ENCODE measurements at places on chromosomes 16 and 17.

DNA sequence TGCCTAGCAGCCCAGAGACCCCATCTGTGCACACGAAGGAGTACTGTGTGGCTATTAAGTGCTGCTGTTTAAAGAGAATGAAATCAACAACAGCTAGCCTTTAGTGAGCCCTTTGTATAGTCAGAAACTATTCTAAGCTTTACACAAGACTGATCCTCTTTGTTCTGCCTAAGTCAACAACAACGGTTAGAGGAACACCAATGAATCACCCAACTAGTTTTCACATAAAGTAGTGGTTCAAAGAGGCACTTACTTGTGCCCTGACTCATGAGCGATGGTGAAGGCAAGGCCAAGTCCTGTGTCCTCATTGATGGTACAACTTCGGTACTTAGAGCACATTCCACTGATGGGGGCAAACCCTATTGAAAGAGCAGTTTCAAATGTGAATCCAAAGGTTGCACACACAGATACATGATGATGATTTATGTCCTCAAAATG is 75.8 kb downstream of the ADAMTS18 start:
- H3K4me3 ChIP-seq, result no peak overlapping the region
- DNase-seq, result no peak
- H3K4me1 ChIP-seq, result no peaks in the 10 kb centered on the region
- no peak overlapping the region for H3K27ac ChIP-seq
- no peaks in the 10 kb centered on the region for H3K27me3 ChIP-seq
- no peaks in the 10 kb centered on the region for H3K36me3 ChIP-seq

DNA sequence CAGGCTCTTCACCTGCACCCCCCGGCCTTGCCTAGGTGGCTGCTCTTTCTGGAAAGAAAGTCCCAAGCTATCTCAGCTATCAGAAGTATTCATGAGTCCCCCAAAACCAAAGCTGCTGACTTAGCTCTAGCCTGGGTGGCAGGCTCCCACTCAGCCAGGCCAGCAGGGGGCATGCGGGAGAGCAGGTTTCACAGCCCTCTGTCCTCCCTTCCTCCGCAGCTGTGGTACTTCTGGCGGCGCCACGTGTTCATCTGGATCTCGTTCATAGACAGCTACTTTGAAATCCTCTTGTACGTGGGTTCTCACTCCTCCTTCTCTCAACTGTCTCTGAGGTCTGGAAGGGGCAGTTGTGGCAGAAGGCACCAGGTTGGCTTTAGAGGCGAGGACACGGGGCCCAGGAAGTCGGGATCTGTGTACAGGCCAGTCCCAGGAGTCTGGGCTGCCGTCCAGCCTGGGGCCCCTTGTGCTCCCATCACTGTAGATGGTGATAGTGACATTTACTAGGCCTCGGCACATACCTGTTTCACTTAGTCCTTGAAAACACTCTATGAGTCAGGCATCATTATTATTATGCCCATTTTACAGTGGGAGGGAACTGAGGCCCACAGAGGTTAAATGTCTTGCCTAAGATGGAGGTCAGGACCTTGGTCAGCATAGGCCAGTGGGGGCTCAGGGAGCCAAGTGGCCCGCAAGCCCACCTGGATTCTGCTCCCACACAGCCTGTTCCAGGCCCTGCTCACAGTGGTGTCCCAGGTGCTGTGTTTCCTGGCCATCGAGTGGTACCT is 12.9 kb downstream of the TRPV2 start:
- H3K4me1 ChIP-seq, result peaks cover 8% of the 10 kb centered on the region
- DNase-seq, result no peak
- no peak overlapping the region for H3K4me3 ChIP-seq
- H3K27me3 ChIP-seq, result no peaks in the 10 kb centered on the region

DNA sequence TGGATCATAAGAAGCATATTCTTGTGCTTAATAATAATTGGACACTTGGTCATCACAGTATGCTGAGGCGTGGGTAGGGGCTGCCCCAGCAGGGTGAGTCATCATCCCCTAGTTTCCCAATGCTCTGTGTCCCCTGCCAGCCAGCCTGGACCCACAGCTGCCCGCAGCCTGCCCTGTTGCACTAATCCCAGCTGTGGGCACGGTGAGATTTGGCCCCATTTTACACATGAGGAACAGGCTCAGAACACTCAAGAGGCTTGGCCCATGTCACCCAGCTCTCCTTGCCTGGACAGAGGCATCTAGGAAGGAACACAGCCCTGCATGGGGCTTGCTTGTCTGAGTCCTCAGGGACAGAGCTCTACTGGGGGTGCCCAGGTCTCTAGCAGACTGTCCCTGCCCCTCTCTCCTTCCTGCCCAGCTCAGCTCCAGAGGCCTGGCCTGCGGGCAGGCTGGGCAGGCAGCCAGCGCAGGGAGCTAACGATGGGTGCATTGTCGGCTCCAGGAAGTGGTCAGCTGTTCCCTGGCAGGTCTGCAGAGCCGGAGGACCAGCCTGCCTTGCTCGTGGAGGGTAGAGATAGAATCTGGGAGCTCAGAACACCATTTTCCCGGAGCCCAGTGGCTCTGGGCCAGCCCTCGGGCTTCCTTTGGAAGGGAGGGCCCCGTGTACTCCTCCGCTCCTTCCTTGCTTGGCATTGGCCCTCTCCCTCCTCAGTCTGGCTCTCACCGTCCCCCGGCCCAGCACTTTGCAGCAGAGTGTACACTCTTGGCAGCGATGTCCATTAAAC is 189.4 kb downstream of the RAB11FIP4 start:
- H3K4me1 ChIP-seq, result peaks cover 15% of the 10 kb centered on the region
- H3K36me3 ChIP-seq, result peaks cover 19% of the 10 kb centered on the region
- peak overlapping the region; percentile 63 for H3K27ac ChIP-seq
- no peak overlapping the region for H3K4me3 ChIP-seq
- H3K27me3 ChIP-seq, result no peaks in the 10 kb centered on the region
- no peak for DNase-seq

- peaks cover 14% of the 10 kb centered on the region for H3K4me1 ChIP-seq
- no peaks in the 10 kb centered on the region for H3K36me3 ChIP-seq
- peak overlapping the region; percentile 38 for H3K4me3 ChIP-seq
- peaks cover 9% of the 10 kb centered on the region for H3K27me3 ChIP-seq
Observed at GRCh38 chr16:55325080-55325447, 1.1 kb downstream of the IRX6 start.

- no peak overlapping the region for H3K27ac ChIP-seq
- no peaks in the 10 kb centered on the region for H3K27me3 ChIP-seq
- peaks cover 15% of the 10 kb centered on the region for H3K36me3 ChIP-seq
- no peak for DNase-seq
Observed at GRCh38 chr16:28482026-28482425, 9.8 kb downstream of the CLN3 start.

- no peaks in the 10 kb centered on the region for H3K4me1 ChIP-seq
- DNase-seq, result no peak
- no peaks in the 10 kb centered on the region for H3K36me3 ChIP-seq
- no peak overlapping the region for H3K4me3 ChIP-seq
- H3K27me3 ChIP-seq, result no peaks in the 10 kb centered on the region
Observed at GRCh38 chr16:1053121-1053521, 19.4 kb upstream of the SSTR5 start.

DNA sequence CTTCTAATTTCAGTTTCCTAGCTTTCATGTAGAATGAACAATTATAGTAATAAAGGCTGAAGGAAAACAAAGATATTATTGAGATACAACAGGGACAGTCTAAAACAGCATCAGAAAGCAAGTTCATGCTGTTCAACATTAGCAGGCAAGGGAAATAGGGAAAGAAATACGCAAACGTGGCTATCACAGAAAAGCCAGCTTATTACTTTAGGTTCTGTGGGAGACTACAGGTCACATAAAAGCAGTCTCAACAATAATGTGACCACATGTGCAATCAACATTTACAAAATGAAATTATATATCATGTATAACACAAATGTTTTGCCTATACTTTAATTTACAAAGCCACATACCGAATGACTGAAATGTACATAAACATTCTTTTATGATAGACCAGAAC is 4.9 kb upstream of the TRIM37 start:
- H3K27ac ChIP-seq, result no peak overlapping the region
- peaks cover 21% of the 10 kb centered on the region for H3K4me1 ChIP-seq
- H3K4me3 ChIP-seq, result no peak overlapping the region
- no peaks in the 10 kb centered on the region for H3K27me3 ChIP-seq
- no peak for DNase-seq
- H3K36me3 ChIP-seq, result no peaks in the 10 kb centered on the region

GRCh38 chr17:73758245-73758644 is 114.0 kb upstream of the SDK2 start:
- H3K4me1 ChIP-seq, result no peaks in the 10 kb centered on the region
- H3K4me3 ChIP-seq, result no peak overlapping the region
- DNase-seq, result no peak

- H3K27ac ChIP-seq, result peak overlapping the region; percentile 59
- no peak overlapping the region for H3K4me3 ChIP-seq
- no peaks in the 10 kb centered on the region for H3K4me1 ChIP-seq
- no peaks in the 10 kb centered on the region for H3K36me3 ChIP-seq
- DNase-seq, result no peak
Observed at GRCh38 chr17:6325741-6326140, 109.2 kb downstream of the AIPL1 start.

- H3K27me3 ChIP-seq, result no peaks in the 10 kb centered on the region
- H3K36me3 ChIP-seq, result no peaks in the 10 kb centered on the region
- H3K27ac ChIP-seq, result peak overlapping the region; percentile 81
- H3K4me3 ChIP-seq, result peak overlapping the region; percentile 61
- H3K4me1 ChIP-seq, result peaks cover 39% of the 10 kb centered on the region
- DNase-seq, result no peak
Observed at GRCh38 chr17:43025290-43025657, 243 bp downstream of the RND2 start.

DNA sequence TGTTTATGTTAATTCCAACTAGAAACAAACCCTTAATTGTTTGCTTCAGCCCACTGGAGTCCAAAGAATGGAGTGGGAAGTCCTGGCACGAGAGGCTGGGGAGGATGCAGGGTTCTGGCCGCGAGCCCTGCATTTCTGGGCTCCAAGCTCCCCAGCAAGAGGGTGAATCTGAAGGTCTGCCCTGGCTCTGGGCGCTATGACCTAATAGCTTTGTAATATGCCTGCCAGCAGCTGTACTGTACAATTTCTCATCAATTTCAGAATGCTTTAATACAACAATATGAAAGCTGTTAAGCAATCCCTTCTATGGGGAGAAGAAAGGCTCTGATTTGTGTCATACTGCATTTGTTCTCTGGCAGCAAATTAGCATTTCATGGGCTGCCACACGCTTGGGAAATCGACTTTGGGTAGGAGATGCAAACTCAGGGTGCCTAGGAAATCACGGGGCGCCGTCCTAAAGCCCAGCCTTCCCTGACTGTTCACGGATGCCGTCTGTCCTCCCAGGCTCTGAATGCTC is 43.8 kb downstream of the NDEL1 start:
- no peak for DNase-seq
- H3K27me3 ChIP-seq, result no peaks in the 10 kb centered on the region
- peaks cover 19% of the 10 kb centered on the region for H3K36me3 ChIP-seq
- no peaks in the 10 kb centered on the region for H3K4me1 ChIP-seq
- H3K4me3 ChIP-seq, result no peak overlapping the region

GRCh38 chr17:34389126-34389750 is 26.2 kb upstream of the CCL1 start:
- no peaks in the 10 kb centered on the region for H3K36me3 ChIP-seq
- H3K27ac ChIP-seq, result no peak overlapping the region
- no peak overlapping the region for H3K4me3 ChIP-seq
- peaks cover 7% of the 10 kb centered on the region for H3K4me1 ChIP-seq

- H3K27ac ChIP-seq, result peak overlapping the region; percentile 16
- no peaks in the 10 kb centered on the region for H3K36me3 ChIP-seq
- peaks cover 94% of the 10 kb centered on the region for H3K4me1 ChIP-seq
- DNase-seq, result no peak
- H3K4me3 ChIP-seq, result no peak overlapping the region
Observed at GRCh38 chr16:69193855-69194254, 6.9 kb downstream of the SNTB2 start.

- peaks cover 9% of the 10 kb centered on the region for H3K4me1 ChIP-seq
- DNase-seq, result no peak
- no peak overlapping the region for H3K27ac ChIP-seq
- H3K27me3 ChIP-seq, result no peaks in the 10 kb centered on the region
- H3K4me3 ChIP-seq, result no peak overlapping the region
Observed at GRCh38 chr17:50445730-50446325, 19.8 kb downstream of the ACSF2 start.

- H3K36me3 ChIP-seq, result no peaks in the 10 kb centered on the region
- H3K27ac ChIP-seq, result no peak overlapping the region
- no peaks in the 10 kb centered on the region for H3K27me3 ChIP-seq
Observed at GRCh38 chr17:8572764-8573163, 57.8 kb downstream of the MYH10 start.

GRCh38 chr17:32488177-32488542 is 1.4 kb downstream of the CDK5R1 start:
- peak overlapping the region; percentile 56 for H3K4me3 ChIP-seq
- H3K27ac ChIP-seq, result no peak overlapping the region
- H3K27me3 ChIP-seq, result no peaks in the 10 kb centered on the region
- peaks cover 49% of the 10 kb centered on the region for H3K36me3 ChIP-seq

DNA sequence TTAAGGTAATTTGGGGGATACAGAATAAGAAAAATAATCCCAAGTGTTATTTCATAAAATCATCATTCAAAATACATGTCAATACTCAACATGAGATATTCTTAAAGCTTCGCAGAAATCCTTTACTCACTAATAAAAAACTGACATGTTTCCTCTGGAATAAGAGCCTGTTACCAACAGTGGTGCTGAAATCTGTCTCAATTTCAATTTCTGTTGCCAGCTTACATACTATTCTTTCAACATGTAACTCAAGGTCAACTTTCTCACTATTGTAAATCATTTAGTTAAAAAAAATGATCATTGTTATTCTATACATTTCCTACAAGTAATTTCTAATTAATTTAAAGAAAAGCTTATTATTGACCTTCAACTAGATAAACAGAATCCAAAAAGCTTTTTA is 67.9 kb downstream of the CEP95 start:
- H3K4me1 ChIP-seq, result no peaks in the 10 kb centered on the region
- H3K4me3 ChIP-seq, result no peak overlapping the region
- no peaks in the 10 kb centered on the region for H3K36me3 ChIP-seq
- H3K27ac ChIP-seq, result no peak overlapping the region

GRCh38 chr16:29674188-29674587 is 4.8 kb upstream of the QPRT start:
- no peak for DNase-seq
- no peak overlapping the region for H3K27ac ChIP-seq
- peaks cover 5% of the 10 kb centered on the region for H3K4me1 ChIP-seq
- no peaks in the 10 kb centered on the region for H3K27me3 ChIP-seq

Measured in esophagus squamous epithelium (tissue), 5 donors.